ENCODE measurements at places on chromosomes 13 and 19.

DNA sequence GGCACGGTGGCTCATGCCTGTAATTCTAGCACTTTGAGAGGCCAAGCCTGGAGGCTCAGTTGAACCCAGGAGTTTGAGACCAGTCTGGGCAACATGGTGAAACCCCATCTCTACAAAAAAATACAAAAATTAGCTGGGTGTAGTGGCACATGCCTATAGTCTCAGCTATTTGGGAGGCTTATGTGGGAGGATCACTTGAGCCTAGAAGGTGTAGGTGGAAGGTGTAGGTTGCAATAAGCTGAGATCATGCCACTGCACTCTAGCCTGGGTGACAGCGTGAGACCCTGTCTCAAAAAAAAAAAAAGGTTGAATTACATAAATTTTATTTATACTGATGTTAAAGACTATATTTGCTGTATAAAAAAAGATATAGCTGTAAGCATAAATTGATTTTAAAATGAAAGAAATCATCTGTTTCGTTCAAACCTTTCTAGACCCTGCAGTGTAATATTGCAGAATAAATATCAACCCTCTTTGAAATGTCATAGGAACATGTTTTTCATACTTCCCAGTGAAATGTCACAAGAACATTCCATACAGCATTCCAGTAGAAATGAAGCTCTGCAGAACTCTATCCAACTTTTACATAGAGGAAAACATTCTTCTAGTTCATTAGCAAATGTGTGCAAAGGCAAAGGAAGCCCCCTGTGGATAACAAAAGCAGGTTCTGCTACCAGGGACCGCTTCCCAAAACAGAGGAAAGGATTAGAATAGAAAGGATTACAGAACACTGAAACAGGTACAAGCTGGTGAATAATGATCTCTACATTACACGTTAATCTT, 76.0 kb downstream of the CAB39L start:
- DNase-seq, result no peak

DNA sequence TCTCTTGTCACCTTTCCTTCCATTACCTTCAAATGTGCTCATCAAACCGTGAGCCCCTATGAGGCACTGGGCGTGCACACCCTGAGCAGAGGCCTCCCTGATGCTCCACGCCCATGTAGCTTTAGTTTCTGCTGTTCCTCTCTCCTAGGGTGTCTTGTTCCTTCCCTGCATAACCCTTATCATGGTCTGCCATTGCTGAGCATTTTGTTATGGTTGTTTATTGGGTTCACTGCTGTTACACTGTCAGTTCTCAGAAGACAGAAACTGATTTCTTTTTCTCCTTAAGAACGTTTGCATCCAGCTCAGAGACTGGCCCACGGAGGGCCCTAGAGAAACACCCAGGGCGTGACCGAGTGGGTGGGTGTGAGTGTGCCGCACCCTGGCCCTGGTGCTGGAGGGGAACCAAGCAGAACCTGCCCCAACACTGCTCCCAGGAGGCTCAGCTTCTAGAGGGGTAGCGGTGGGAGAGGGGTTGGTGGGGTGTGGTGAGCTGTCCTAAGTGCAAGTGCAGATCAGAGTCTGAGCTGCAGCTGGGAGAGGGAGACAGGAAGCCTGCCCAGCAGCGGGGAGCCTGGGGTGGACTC, 61.4 kb upstream of the URI1 start:
- DNase-seq, result no peak

GRCh38 chr13:111598747-111599146, 278.3 kb downstream of the TEX29 start:
- DNase-seq, result peak; percentile 29

- DNase-seq, result no peak
Observed at GRCh38 chr13:109207622-109208021, 578.2 kb downstream of the MYO16 start.

- no peak for DNase-seq
Observed at GRCh38 chr13:41492432-41493260, 35.3 kb downstream of the RGCC start.

Measured in NCI-H2029 (cell line).